ENCODE measurements at places on chromosomes 13 and 19. TPM values are rescaled to one million over a fixed set of nuclear protein-coding genes. Genes with fewer than 3 reads are reported as not detected.

DNA sequence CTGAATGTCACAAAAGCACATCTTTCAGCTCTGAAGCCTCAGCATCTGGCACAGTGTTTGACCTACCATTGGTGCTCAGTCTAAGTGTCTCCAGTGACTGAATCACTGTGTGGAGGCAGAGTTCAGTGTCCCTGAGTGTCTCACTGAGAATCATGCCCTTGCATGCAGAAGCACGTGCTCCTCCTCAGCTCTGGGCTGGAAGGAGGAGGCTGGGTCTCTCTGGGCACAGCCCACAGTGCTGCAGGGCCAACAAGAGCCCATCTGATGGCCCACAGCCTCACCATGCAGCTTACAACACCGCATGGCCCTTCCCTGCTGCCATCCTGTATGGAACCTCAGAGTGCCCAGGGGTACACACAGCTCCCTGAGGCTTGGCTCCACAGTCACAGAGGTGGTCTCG, 86.1 kb downstream of the TEX26 start:
- DNase-seq: no peak

- no peak for DNase-seq
Measured at GRCh38 chr13:98476106-98476505, 100.8 kb downstream of the STK24 start.

DNA sequence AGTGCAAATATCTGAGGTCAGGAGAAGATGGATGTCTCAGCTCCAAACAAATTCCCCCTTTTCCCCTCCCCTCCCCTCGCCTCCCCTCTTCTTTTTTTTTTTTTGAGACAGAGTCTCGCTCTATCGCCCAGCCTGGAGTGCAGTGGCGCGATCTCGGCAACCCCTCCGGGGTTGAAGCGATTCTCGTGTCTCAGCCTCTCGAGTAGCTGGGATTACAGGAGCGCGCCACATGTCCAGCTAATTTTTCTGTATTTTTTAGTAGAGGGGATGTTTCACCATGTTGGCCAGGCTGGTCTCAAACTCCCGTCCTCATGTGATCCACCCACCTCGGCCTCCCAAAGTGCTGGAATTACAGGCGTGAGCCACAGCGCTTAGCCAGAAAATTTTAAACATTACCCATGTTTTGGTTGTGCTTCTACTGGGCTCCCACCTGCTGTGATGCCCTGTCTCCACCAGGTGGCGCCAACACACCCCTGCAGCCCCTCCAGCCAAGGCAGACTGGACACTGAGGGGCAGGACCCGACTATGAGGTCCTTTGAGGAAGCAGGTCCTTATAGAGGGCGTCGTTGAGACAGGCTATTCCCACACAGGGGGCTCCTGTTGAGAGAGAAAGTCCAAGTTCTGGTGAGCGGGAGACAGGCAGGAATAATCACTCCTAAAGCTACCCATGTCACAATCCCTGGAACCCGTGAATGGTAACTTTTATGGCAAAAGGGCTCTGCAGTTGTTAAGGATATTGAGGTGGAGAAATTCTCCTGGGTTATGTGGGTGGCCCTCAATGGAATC, 6.3 kb downstream of the ERICH4 start:
- DNase-seq: peak; percentile 44

- no peak for DNase-seq
Measured at GRCh38 chr13:107882708-107883560, 332.4 kb downstream of the LIG4 start.

- DNase-seq: no peak
Measured at GRCh38 chr19:20315543-20315942, 148.5 kb downstream of the ZNF486 start.

GRCh38 chr13:40504641-40505040, 161.8 kb downstream of the FOXO1 start:
- DNase-seq: no peak

DNA sequence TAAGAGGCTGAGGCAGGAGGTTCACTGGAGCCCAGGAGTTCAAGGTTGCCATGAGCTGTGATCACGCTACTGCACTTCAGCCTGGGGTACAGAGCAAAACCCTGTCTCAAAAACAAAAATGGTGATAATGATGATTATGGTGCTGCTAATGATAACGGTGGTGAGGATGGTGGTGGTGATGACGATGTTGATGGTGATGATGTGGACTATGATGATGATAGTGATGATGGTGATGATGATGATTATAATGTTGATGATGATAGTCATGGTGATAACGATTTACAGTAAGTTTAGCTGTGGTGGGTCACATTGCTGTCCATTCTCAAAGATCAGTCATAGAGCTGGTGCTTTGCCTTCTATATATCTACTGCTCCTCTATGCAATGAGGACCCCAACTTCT, 1340.6 kb downstream of the UQCRFS1 start:
- no peak for DNase-seq

DNA sequence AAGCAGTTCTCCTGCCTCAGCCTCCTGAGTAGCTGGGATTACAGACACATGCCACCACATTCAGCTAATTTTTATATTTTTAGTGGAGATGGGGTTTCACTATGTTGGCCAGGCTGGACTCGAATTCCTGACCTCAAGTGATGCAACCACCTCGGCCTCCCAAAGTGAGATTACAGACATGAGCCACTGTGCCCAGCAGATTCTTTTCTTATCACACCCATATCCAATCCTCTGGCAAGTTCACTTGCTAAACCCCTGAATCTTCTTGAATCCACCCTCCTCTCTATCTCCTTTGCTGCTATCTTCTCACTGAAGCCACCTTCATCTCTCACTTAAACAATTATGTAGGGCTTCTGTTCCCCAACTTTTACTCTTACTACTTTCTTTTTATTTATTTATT, 17.5 kb downstream of the TMEM143 start:
- DNase-seq: no peak

DNA sequence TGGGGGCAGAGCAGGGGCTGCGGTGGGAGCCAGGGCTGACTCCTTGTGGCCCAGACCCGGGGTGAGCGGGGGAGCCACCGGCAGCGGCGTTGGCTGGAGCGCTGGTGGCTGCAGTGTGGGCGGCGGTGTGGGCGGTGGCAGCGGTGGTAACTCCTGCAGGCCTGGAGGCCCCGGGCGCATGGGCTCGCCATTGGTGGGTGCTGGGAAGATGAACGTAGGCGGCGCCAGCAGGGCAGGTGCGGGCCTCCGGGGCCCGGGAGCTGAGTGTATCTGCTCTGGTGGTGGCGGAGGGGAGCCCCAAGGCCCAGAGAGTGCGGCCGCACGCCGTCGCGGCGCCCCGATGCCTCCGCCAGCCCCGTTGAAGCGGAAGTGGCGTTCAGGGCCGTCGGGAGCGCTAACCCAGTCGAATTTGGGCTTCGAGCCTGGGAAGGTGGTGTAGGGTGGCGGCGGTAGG, 2.0 kb downstream of the GGN start:
- DNase-seq: no peak

GRCh38 chr13:86569974-86570373, 770.8 kb upstream of the SLITRK6 start:
- no peak for DNase-seq

DNA sequence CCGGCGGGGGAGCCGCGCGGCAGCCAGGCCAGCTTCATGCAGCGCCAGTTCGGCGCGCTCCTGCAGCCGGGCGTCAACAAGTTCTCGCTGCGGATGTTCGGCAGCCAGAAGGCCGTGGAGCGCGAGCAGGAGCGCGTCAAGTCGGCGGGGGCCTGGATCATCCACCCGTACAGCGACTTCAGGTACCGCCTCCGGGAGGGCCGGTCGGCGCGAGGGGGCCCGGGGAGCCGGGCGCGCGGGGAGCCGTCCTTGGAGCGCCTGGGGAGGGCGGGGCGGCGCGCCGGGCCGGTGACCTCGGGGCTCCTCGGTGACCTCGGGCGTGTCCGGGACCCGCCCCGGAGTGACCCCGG, 690 bp downstream of the HCN2 start:
- DNase-seq: peak; percentile 40

GRCh38 chr13:80988391-80989151, 647.6 kb upstream of the SPRY2 start:
- no peak for DNase-seq

- peak; percentile 98 for DNase-seq
Measured at GRCh38 chr19:20167020-20167644, at the start of gene ZNF486. ZNF486 (plus strand) TSS chr19:20167214; CDS start chr19:20167331, 117 bp downstream.

Gene NKPD1
- 0.43 TPM for polyA plus RNA-seq

Gene CA11
- 14.1 TPM for polyA plus RNA-seq

Gene PRRG2
- 0.32 TPM for polyA plus RNA-seq

Gene FCHO1
- polyA plus RNA-seq: 16.4 TPM

All from naive thymus-derived CD8-positive, alpha-beta T cell (primary cell).